Stimulated activated CD8-positive, alpha-beta memory T cell treated with anti-CD3 and anti-CD28 coated beads, Interleukin-15, amount 100 ng/mL, for 48 hours (primary cell): ENCODE measurements at places on chromosomes 1 and 21.
A peak's percentile ranks its signal among the peaks of the same experiment; 100 is the strongest.

GRCh38 chr1:22543679-22544078, 19.6 kb upstream of the EPHA8 start:
- DNase-seq: no peak

DNA sequence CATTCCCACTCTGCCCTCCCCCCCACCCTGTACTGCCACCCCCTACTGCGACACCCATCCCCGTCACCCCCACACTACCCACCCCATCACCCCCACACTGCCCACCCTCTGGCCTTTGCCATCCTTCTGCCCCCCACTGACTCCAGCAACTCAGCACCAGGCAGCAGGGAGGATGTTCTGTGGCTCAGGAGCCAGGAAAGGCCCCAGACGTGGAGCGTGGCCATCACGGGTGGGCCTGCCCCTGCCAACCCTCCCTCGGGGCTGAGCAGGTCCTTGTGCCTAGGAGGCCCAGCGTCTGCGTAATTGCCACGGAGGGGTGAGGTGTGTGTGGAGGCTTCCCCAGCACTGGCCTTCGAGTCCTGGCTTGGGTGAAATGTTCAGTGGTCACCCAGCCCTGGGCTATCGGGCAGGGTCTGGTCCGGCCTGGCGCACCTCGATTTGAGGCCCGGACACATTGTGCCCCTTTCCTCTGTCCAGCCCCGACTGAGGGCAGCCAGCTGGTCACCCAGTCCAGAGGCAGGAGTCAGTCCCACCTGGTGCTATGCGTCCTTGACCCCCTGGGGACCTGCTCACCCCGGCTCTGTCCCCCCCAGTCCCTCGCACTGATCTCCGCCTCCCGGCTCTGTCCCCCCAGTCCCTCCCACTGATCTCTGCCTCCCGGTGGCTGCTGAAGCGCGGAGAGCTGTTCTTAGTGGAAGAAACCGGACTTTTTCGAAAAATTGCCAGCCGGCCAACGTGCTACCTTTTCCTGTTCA, 23.0 kb downstream of the ARHGEF16 start:
- no peak for DNase-seq

DNA sequence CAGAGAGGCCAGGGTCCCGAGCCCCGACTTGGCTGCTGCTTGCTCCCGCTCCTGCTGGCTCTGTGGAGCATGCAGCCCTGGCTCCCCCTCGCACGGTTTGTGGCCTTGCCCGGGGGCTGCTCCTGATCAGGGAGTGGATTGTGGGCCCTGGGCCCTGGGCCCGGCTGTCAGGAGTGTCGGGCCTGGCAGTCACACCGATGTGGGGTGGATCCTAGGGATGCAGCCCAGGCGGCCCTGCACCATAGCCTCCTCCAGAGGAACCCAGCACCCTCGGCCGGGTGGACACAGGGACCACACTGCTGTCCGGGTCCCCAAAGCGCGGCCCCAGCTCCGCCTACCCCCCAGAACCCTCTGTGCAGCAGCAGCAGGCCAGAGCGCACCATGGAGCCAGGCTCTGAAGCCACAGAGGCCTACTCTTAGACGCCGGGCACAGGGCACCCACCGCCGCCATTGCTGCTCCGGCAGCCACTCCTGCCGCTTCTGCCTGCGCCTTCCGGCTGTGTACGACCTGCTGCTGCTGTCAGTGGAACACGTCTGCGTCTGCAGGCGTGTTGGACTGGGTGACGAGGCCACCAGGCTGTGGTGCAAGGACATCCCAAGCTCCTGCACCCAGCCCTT, 9.4 kb downstream of the SLX9 start:
- DNase-seq: no peak

DNA sequence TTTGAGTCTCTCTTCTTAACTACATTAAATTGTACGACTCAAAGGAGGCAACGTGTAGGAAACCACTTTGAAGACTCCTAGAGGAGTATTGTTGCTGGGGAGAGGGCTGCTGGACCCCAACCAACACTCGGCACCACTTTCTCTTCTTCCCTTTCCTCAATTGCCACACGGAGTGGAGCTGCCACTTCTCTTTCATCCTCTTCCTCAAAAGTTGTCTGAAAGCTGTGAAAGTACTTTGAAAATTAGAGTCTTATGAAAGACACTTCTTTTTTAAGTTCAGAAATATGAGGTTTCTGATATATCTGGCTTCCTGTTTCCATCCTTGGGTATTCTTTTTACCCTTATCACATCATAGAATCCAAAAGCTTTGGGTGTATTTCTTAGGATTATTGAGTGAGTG, 59.5 kb downstream of the MRPS6 start:
- no peak for DNase-seq

GRCh38 chr1:62977366-62977765, 193.4 kb downstream of the ATG4C start:
- no peak for DNase-seq

GRCh38 chr1:156796340-156797097, 20.1 kb downstream of the SH2D2A start:
- DNase-seq: no peak

DNA sequence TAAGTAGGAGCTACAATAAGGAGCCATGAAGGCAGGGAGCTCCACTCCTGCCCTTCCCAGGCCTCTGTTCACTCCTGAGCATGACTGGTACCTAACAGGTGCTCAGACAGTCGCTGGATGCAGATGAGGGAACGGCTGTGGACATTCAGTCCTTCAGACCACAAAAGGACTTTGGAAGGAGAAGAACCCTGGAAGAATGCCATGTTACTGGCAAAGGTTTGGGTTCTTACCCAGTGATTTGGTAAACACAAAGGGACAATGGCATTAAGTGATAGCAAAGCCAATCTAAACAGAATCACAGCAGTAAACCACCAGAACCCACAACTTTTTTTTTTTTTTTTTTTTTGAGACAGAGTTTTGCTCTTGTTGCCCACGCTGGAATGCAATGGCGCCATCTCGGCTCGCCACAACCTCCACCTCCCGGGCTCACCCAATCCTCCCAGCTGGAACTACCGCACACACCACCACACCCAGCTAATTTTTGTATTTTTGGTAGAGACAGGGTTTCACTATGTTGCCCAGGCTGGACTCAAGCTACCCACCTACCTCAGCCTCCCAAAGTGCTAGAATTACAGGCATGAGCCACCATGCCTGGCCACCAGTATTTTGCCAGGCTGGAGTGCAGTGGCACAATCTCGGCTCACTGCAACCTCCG, 7.5 kb upstream of the CBR3 start:
- no peak for DNase-seq

DNA sequence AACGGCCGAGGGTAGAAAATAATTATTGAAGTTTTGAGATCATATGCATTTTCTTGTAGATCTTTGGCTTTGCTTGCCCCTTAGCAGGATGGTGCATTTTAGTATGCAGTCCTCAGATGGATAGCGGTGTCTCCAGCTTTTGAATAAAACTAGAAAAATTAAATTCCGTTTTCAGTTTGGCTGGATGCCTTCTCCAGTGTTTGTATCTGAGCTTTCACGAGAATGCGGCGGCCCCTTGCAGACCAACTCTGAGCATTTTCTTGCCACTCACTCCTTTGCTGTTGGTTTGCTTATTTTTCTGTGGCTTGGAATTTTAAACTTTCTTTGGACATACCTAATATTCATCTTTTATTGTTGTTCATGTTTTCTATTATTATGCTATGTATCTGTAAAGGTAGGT, 192.6 kb downstream of the NFIA start:
- no peak for DNase-seq

DNA sequence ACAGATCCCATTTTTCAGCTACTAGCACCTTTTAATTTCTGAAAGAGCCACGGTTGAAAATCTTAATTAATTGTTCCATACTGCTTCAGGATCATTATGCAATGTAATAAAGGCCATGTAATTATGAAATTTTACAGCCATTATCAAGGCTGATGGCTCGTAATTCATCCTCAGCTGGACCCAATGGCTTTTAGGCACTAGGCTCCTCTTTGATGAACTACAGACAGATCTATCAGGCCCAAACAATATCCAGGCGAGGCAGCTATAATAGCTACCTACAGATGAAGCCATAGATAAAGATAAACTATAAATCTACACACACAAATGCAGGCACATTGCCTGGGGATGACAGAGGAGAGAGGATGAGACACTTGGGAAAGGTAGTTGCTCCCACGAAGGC, 110.5 kb upstream of the USH2A start:
- DNase-seq: no peak

DNA sequence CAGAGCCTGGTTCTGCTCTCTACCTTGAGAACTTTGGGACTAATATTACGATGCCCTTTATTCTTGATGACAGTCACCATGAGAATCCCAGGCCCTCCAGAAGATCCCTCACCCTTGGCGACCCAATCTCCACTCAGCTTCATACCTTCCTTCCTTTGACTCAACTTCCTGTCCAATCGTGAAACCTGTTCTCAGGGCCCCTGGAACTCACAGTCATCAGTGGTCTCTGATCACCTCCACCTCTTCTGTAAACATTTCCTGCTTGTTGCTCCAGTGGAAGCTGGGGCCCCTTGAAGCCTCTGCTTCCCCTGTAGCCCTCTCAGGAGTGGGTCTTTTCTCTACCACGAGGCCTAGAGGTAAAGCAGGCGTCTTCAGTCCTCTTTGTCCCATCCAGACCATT, 79.1 kb downstream of the MRPS6 start:
- DNase-seq: no peak

DNA sequence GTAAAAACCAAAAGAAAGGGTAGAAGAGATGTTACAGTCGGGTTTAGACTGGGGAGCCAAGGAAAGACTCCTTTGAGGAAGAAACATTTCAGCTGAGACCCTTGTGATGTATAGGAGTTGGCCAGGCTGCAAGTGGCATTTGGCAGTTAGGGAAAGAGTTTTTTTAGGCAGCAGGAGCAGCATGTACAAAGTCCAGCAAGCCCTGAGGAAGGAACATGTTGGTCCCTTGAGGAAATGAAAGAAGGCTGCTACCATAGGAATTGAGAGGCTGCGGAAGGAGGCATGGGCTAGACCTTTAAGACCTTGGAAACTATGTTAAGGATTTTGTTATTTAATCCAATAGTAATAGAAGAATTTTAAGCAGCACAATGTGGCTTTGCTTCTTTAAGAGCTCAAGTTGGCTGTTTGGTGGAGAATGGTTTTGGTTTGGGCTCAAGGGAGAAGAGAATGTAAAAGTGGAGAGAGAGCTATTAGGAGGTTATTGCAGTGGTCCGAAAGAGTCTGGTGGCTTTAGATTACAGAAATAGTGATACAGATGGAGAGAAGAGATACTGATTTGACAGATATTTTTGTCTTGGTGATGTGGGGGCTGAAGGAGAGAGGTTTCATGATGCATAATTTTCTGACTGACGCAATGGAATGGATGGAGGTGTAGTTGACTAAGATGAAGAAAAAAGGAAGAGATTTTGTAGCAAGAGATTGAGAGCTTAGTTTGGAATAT, 26.6 kb downstream of the SMAP2 start:
- DNase-seq: no peak

DNA sequence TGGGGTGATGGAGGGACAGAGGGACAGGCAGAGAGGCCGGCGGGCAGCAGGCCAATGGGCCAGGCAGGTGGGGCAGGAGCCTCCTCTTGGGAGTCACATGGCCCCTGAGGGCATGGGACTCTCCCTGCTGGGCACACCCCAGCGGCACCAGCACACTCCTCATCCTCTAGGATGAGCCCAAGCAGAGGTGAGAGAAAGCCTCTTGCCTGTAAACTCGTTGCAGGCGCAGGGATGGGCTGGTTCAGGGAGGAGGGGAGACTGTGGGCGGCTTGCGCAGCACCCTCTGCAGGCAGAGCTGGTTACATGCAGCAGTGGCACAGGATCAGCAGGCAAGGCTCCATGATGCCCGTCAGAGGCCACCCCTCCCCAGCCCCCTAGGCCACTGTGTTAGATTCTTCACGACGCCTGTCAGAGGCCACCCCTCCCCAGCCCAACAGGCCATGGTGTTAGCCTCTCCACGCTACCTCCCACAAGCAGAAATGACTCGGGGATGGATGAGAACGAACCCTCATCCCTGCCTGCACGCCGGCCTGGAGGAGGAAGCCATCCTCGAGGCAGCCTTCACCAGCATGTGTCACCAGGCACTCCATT, 209.7 kb upstream of the VAMP3 start:
- peak; percentile 7 for DNase-seq

DNA sequence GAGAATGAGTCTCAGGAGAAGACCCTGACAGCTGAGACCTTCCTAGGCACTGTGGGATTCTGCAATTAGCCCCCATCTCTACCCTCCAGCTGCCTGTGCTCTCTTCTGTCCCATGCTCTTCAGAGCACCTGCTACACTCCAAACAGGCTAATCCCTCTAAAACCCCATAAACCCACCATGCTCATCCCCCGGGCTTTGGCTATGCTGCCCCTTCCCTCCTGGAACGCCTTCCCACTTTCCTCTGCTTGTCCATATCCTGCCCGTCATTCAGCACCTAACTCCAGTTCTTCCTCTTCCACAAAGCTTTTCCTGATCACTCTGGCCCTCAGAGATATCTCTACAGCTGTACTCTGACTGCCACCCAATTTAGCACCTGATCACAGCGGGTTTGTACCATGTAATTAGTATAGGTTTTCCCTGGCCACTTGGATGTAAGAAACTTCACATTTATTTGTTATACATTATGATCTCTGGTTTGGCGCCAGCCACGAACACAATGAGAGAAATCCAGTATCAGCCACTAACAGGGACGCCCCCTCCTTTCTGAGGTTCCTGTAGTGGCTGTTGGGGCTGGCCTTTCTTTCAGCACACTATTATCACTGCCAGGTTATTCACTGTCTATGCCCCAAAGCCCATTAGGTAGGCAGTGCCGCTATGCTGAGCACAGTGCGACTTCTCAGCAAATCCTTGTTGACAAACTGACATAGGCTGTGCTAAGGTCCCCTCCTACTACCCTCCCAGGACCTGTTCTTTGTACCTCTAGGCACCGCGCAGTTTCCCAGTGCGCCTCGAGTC, 45.1 kb downstream of the CDC7 start:
- no peak for DNase-seq

GRCh38 chr1:3183411-3183810, 114.4 kb downstream of the PRDM16 start:
- DNase-seq: no peak

DNA sequence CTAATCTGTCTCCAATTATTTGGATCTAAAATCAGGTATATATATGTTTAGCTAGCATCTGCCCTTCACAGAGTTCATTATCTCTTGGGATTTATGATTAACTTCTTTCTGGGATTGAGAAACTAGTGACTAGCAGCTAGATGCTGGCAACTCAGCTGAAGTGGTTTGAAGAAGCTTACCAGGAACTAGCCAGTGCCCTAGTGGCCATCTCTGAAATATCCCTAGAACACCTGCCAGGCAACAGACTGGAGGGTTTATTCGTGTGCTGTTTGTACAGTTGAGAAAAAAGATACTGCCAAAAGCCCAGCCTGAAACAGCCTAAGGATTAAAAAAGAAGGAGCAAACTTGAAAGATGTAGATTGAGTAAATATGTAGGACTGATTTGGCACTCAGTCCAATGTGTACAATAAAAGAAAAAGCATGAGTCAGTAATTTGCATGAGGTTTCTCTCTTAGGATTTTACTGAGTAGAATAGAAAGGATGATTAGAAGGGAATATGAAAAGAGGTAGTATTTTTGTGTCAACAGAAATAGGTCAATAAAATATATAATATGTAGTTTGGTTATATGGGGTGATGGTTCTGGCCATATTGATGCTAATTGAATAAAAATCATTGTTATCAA, 1144.6 kb upstream of the ADGRL2 start:
- DNase-seq: no peak
